ENCODE measurements at places on chromosomes 2 and 18.

GRCh38 chr2:193240752-193241151 is 1046.0 kb upstream of the TMEFF2 start:
- DNase-seq = no peak

GRCh38 chr2:37619230-37619958 is 52.0 kb downstream of the CDC42EP3 start:
- no peak for DNase-seq

DNA sequence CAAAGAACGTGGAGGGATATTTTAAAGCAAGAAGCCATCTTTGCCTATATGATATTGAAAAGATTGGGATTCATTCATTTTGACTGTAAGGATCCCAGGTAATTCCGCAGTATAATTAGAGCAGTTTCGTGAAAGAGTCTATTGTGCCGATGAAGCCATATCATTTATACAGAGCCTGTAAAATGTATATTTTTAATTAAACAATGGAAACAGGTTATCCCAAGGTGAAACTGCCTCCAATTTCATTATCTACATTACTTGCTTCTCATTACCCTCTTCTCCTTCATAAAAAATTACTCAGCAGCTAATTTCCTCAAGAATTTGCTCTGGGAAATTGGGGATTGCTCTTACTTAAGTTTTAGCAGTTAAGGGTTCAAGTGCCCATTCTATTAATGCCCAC is 444.1 kb downstream of the SOCS6 start:
- DNase-seq = no peak

DNA sequence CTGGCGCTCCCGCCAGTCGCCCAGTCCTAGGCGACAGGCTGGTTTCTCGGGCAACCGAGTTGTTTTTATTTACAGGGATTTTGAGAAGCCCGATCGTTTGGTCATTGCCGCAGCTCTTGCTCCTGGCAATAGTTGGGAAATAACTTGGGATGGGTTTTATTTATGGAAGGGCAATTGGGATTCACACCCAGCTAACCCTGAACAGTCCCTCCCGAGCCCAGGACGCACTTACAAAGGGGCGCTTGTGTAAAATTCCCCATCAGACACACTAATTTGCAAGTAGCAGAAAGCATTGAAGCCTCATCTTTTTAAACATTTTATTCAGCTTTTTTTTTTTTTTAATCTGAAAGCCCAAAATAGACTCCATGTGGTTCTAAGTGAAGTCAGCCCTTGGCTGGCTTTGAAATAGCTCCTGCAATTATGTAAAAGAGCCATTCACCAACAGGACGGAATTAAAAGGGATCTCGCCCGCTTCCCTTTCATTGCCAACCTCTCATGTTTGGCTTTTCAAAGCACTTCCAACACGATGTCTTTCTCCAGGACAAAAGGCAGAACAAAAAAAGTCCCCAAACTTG is 3.6 kb upstream of the GBX2 start:
- DNase-seq = no peak

DNA sequence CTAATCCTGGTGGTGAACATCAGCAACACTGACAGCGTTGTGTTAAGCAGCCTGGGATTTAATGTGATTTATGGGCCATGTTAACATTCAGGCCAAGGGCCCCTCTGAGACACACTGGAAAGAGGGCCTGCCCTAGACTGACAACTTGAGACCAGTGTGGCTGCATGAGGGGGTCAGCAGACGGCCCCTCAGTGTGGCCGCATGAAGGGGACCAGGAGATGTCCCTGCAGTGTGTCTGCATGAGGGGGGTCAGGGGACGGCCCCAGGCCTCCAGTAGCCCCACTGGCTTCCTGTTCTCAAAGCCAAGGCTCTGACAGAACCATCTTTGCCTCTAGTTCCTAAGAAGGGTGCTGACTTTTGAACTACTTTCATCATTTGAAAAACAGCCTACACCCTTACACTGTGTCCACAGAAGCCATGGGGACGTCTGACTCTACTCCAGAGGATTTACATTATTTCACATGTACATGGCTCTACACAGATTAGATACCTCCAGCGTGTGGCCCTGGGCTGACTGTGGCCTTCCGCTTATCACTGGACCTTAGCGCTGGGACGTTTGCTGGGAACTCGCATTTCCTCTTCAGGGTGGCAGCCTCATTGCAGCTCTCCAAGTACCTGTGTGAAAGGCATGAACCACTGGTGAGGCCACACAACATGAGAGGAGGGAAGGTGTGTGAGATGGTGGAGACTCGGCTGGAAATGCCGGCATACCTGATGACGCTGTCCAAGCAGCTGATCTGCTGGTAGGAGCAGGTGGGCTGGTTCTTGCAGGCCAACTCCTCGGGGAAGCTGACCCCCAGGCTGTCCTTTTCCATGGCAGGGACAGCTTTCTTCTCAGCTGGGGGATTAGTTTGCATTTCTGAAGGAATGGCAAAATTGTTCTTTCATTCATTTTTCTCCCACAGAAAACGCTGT is 18.2 kb upstream of the HES6 start:
- no peak for DNase-seq

GRCh38 chr2:127145280-127145895 is 38.4 kb upstream of the BIN1 start:
- no peak for DNase-seq

Data from activated T-cell treated with anti-CD3 and anti-CD28 coated beads, Interleukin-2, amount 50 U/mL, for 1 hour (primary cell).